Fibroblast of lung (primary cell): ENCODE measurements at places on chromosomes 6 and 20. TPM values are rescaled to one million over a fixed set of nuclear protein-coding genes. Genes with fewer than 3 reads are reported as not detected.

GRCh38 chr6:136059308-136059707 lies 190.8 kb downstream of the MTFR2 start:
- no peaks in the 10 kb centered on the region for H3K27me3 ChIP-seq
- no peak overlapping the region for H3K4me3 ChIP-seq
- no peak overlapping the region for H3K27ac ChIP-seq
- peaks cover 3% of the 10 kb centered on the region for H3K4me1 ChIP-seq
- no peak for DNase-seq

DNA sequence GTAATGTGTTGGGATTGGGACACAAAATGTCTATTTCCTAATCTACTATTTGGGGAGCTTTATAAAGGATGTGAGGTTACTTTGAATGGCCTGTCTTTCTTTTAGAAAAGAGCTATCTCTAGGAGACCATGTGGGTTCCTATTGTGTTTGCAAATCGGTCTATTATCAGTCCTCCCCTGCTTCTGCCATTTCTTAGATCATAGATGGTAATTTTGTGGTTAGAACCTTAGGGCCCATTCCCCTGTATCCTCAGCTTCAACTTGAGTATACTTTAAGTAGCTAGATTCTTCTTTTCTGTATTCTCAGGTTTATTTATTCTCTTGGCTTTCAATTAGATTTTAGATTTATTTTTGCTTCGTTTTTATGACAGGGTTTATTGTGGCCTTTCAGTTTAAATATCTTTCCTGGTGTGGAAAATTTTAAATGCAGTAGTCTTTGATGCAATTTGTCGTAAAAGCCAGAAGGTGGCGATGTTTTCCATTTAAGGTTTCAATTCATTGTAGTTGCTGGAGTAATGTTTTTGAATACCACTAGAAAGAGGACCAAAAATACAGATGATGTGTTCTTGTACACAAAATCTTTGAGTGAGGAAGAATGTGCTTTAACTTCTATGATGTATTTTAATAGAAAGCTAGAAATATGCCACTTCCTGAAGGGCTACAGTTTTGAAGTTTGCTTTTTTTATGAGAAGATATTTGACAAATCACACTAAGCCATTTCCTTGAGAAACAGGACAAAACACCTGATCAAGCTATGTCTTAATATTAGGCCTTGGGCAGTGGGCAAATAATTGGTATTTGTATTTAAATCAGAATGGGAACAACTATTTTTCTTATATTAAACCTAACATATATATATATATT lies 20.3 kb downstream of the TBPL1 start:
- peak; percentile 76 for DNase-seq
- H3K27me3 ChIP-seq = no peaks in the 10 kb centered on the region
- H3K36me3 ChIP-seq = no peaks in the 10 kb centered on the region
- no peak overlapping the region for H3K27ac ChIP-seq
- H3K4me3 ChIP-seq = no peak overlapping the region

GRCh38 chr20:62818592-62819493 lies 2.0 kb downstream of the COL9A3 start:
- H3K4me1 ChIP-seq = peaks cover 16% of the 10 kb centered on the region
- no peak overlapping the region for H3K27ac ChIP-seq
- peaks cover 9% of the 10 kb centered on the region for H3K27me3 ChIP-seq
- no peak for DNase-seq
- H3K4me3 ChIP-seq = no peak overlapping the region
- peaks cover 1% of the 10 kb centered on the region for H3K36me3 ChIP-seq

- H3K27me3 ChIP-seq = no peaks in the 10 kb centered on the region
- peak overlapping the region; percentile 55 for H3K27ac ChIP-seq
- no peak for DNase-seq
Observed at GRCh38 chr6:89830170-89830809, 610 bp downstream of the CASP8AP2 start.

- H3K4me1 ChIP-seq = no peaks in the 10 kb centered on the region
- H3K27ac ChIP-seq = no peak overlapping the region
- no peak overlapping the region for H3K4me3 ChIP-seq
- no peaks in the 10 kb centered on the region for H3K36me3 ChIP-seq
- H3K27me3 ChIP-seq = no peaks in the 10 kb centered on the region
Observed at GRCh38 chr6:24126586-24127192, 674 bp downstream of the NRSN1 start.

GRCh38 chr6:134427721-134428120 lies 109.8 kb upstream of the SGK1 start:
- no peaks in the 10 kb centered on the region for H3K27me3 ChIP-seq
- H3K27ac ChIP-seq = no peak overlapping the region
- no peaks in the 10 kb centered on the region for H3K4me1 ChIP-seq
- DNase-seq = no peak
- H3K36me3 ChIP-seq = no peaks in the 10 kb centered on the region

DNA sequence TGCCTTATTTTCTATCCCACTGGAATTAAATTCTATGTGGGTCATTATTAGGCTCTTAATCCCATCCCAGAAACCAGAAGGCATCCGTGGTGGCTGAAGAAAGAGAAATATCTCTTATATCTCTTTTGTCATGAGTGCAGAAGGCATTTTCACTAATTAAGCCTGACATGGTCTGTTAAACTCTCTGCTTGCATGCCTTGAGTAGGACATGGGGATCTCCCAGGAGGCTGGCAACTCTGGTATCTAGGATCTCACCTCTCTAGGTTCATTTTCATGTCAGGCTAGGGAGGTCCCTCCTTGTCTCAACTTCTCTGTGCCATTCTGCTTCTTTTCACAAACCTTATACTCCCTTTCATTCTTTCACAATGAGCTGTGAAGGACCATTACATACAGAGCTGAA lies 25.3 kb upstream of the GPR63 start:
- no peak overlapping the region for H3K4me3 ChIP-seq
- H3K27ac ChIP-seq = no peak overlapping the region
- H3K36me3 ChIP-seq = no peaks in the 10 kb centered on the region
- H3K27me3 ChIP-seq = no peaks in the 10 kb centered on the region
- no peaks in the 10 kb centered on the region for H3K4me1 ChIP-seq
- DNase-seq = no peak

GRCh38 chr20:47741669-47742608 lies 43.3 kb downstream of the SULF2 start:
- H3K27ac ChIP-seq = no peak overlapping the region
- H3K4me1 ChIP-seq = no peaks in the 10 kb centered on the region
- no peak for DNase-seq
- H3K27me3 ChIP-seq = no peaks in the 10 kb centered on the region
- H3K36me3 ChIP-seq = no peaks in the 10 kb centered on the region

GRCh38 chr6:136318676-136319075 lies 29.0 kb upstream of the BCLAF1 start:
- no peak for DNase-seq
- no peaks in the 10 kb centered on the region for H3K4me1 ChIP-seq
- H3K27ac ChIP-seq = no peak overlapping the region
- H3K4me3 ChIP-seq = no peak overlapping the region
- no peaks in the 10 kb centered on the region for H3K36me3 ChIP-seq

DNA sequence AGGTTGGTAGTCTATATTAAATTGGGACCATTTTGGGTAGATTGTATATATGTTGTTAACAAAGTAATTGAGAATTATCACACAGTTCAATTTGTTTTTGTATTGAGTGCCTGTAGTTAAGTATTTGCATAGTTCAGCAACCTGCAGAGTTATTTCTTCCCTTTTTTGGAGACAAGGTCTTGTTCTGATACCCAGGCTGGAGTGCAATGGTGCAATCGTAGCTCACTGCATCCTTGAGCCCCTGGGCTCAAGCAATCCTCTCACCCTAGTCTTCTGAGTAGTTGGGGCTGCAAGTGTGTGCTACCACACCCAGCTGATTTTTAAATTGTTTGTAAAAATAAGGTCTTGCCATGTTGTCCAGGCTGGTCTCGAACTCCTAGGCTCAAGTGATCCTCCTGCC lies 250.5 kb downstream of the UTRN start:
- no peak overlapping the region for H3K4me3 ChIP-seq
- DNase-seq = no peak
- H3K27ac ChIP-seq = no peak overlapping the region
- H3K4me1 ChIP-seq = no peaks in the 10 kb centered on the region
- H3K36me3 ChIP-seq = peaks cover 2% of the 10 kb centered on the region
- no peaks in the 10 kb centered on the region for H3K27me3 ChIP-seq

GRCh38 chr20:9353916-9354276 lies 160.5 kb upstream of the LAMP5 start:
- no peaks in the 10 kb centered on the region for H3K4me1 ChIP-seq
- H3K27ac ChIP-seq = no peak overlapping the region
- no peaks in the 10 kb centered on the region for H3K27me3 ChIP-seq
- no peak overlapping the region for H3K4me3 ChIP-seq

DNA sequence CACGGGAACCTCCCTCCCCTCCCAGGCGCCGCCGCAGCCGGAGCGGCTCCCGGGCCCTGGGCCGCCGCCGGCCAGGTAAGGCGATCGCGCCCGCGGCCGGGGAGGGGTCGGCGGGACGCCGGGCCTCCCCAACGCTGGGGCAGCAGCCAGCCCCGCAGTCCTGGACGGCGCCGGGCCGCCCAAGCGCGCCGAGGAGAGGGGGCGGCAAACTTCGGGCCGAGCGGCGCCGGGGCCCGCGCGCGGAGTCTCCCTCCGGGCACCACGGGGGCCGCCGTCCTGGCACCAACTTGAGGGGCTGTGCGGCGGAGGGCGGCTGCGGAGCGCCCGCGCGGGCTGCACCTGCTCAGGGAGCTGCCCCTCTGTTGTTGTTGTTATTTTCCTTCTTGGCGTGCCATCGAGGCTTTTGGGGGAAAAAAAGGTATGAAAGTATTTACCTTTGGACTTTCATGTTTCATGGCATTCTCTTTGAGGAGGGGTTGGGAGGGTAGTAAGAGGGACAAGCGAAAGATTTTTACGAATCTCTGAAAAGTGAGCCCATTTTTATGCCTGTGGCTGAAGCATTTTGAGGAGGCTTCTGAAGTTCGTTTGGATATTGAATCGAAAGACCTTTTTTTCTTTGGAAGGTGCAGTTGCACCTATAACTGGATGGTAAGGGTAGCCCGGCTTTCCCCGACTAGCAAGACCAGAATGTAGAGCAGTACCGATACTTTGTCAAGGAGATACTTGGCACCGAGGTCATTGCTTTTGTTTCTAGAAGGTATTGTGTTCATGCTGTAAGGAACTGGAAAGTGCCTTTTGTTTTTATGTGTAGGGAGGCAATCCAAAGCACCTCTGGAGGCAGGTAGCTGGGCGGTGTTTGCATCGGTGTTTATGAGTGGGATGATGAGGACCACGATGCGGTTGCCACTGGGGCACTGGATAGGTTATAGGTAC lies at the start of gene RNF182:
Gene RNF182, plus strand, starts transcription at position 4 of the 933 bp plus-strand sequence. CDS start 52,168 bp downstream, outside the sequence.
- peaks cover 5% of the 10 kb centered on the region for H3K27me3 ChIP-seq
- no peaks in the 10 kb centered on the region for H3K36me3 ChIP-seq
- H3K27ac ChIP-seq = peak within 1 kb of the TSS; percentile 69
- peaks cover 4% of the 10 kb centered on the region for H3K4me1 ChIP-seq
- DNase-seq = peak; percentile 6

DNA sequence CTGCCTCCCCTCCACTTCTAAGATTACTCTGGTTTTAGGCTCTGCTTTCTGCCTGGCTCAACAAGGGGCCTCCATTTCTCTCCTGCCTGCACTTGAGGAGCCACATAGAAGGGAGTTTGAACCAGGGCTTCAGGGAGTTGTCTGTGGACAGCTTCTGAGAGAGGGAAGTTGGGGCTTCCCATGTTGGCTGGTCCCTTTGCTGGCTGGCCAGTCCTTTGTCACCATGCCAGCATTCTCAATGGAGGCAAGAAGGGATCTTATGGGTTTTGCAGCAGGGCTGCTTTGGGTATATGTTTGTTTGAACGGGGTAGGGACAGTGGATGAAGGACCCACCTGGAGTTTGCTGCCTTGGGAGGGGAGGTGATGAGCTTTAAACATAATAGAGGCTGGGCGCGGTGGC lies 124.9 kb downstream of the CARMIL1 start:
- H3K27ac ChIP-seq = no peak overlapping the region
- no peak for DNase-seq
- H3K36me3 ChIP-seq = no peaks in the 10 kb centered on the region
- H3K4me1 ChIP-seq = no peaks in the 10 kb centered on the region

DNA sequence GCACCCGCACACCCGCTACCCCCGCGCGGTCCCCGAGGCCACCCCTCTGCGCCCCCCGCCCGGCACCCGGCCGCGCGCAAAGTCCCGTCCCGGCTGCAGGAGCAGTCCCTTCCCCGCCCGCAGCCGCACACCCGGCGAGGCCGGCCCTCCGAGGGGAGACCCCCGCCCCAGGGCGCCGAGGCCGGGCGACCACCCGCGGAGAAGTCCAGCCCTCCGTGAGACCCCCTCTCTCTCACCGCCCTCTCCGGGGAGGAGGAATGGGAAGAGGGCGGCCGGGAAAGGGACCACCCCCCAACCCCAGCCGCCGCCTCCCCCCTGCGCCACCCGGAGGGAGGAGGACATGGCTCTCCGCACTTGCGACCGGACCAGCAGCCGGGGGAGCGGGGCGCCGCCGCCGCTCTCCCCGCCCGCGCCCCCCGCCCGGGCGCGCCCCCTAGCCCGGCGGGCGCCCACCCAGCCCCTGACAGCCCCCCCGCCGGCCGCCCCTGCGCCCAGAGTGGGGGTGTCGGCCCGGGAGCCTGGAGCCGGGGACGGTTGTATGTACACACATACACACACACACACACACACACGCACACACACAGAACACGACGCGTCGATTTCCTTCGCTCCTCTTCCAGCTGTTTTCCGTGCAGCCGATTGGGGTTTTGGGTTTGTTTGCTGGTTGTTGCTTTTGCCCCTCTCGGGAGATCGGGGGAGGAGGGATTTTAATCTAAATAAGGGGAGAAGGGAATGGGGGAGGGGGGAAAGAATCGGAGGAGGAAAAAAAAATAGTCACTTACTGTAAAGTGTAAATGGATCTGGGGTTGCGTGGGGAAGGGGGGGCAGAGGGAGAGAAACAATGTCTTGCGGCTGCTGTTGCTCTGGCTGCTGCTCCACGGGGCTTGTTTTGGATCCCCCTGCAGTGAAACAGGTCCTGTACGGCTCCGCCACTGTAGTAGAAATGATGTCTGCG lies at the start of gene ATXN1:
Gene ATXN1, minus strand, starts transcription at position 945 of the 955 bp plus-strand sequence.
- peak within 1 kb of the TSS; percentile 93 for H3K4me3 ChIP-seq
- DNase-seq = no peak
- no peaks in the 10 kb centered on the region for H3K27me3 ChIP-seq
- H3K36me3 ChIP-seq = peaks cover 2% of the 10 kb centered on the region
- peak within 1 kb of the TSS; percentile 86 for H3K27ac ChIP-seq

REM1 gene
- total RNA-seq = not detected in 2 replicates

PXMP4 gene
- total RNA-seq = 4.6 and 6.3 TPM in 2 replicates

ANGPT4 gene
- under 0.01 TPM in 2 replicates for total RNA-seq

EYA4 gene
- total RNA-seq = 23.9 and 38.0 TPM in 2 replicates
